ENCODE measurements at places on chromosomes 13 and 19. TPM values are rescaled to one million over a fixed set of nuclear protein-coding genes. Genes with fewer than 3 reads are reported as not detected.

The ZSCAN5A gene
- 4.3 TPM for total RNA-seq

The ZNF253 gene
- 2.3 TPM for total RNA-seq

The ADPRHL1 gene
- total RNA-seq, result 2.6 TPM

The SH2D3A gene
- total RNA-seq, result 1.2 TPM

The SYDE1 gene
- 28.1 TPM for total RNA-seq

The IZUMO2 gene
- total RNA-seq, result not detected

The ACER1 gene
- not detected for total RNA-seq

The USP12 gene
- total RNA-seq, result 20.8 TPM

The OR2Z1 gene
- total RNA-seq, result not detected

The APOC4 gene
- total RNA-seq, result not detected

The SYMPK gene
- 48.7 TPM for total RNA-seq

The MEIOSIN gene
- not detected for total RNA-seq

The C13orf46 gene
- total RNA-seq, result 0.05 TPM

The PDCD2L gene
- total RNA-seq, result 18.0 TPM

The LRRC63 gene
- total RNA-seq, result not detected

The ATP4B gene
- not detected for total RNA-seq

The FXYD1 gene
- not detected for total RNA-seq

The POU2F2 gene
- total RNA-seq, result 1.00 TPM

The TPTE2 gene
- not detected for total RNA-seq
